ENCODE measurements at places on chromosomes 3 and 15.

DNA sequence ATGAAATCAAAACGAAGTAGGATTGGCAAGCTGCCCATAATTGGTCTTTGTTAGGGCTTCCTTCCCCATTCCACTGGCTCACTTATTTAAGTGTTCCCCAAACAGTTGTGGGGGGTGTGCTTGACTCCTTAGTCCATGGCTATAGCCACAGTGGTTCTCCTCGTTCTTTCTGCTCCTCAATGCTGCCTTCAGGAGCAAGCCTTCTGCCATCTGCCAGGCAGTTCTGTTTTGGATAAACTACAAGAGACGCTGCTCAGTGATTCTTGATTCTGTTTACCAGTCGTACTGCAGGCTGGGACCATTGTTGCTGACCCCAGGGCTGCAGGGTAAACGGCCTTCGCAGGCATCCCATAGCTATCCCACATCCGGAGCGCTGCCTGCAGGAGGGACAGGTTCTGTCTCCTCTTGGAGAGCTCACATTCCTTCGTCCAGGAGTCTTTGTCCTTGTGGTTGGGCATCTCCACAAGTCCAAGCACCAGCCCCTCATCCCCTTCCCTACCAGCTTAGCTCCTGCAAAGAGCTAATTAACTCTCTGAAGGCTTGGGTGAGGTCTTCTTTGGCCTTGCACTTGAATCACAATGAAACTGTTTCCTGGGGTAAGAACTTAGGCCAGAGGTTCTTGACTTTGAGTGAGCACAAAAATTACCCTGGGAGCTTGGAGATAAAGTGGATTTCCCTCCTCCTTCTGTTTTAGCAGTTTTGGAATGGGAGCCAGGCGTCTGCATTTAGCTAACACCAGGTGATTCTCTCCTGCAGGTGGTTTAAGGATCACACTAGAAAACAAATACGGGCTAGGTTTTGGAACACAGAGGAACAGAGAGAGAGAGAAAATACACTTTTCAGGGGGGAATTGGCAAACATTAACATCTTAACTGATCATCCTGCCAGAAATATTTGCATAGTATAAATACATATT, 114.9 kb downstream of the SV2B start:
- DNase-seq, result no peak

- DNase-seq, result no peak
Observed at GRCh38 chr15:46034755-46035154, 399.9 kb downstream of the SQOR start.

- no peak for DNase-seq
Observed at GRCh38 chr3:132117642-132118041, 82.8 kb upstream of the CPNE4 start.

DNA sequence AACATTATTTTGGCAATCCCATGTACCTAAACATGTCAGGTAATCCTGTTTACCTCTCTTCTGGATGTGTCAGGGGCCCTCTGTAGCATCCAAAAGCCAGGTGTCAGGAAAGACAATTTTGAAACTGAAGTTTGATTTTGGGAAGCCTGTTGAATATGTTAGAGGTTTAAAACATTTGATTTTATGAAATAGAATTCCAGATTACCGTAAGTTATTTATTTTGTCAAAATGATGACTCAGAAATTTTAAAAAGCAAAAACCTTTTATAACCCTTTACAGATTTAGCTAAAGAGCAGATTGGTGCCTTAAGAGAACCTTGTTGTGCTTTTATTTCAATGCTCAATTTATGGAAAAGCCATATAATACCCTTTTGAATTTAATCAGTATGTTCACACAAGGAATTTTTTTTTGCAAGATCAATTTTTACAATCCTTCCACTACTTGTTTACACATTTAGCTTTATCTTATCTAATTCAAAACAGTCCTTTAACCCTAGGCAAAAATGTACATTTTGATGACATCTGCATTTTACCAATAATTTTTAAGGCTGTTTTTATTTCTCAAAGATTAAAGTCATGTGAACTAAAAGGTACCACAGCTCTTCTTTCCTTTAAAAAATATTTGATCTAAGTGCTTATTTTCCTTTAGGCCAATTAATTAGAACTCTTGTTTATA, 10.0 kb downstream of the KIF15 start:
- no peak for DNase-seq

DNA sequence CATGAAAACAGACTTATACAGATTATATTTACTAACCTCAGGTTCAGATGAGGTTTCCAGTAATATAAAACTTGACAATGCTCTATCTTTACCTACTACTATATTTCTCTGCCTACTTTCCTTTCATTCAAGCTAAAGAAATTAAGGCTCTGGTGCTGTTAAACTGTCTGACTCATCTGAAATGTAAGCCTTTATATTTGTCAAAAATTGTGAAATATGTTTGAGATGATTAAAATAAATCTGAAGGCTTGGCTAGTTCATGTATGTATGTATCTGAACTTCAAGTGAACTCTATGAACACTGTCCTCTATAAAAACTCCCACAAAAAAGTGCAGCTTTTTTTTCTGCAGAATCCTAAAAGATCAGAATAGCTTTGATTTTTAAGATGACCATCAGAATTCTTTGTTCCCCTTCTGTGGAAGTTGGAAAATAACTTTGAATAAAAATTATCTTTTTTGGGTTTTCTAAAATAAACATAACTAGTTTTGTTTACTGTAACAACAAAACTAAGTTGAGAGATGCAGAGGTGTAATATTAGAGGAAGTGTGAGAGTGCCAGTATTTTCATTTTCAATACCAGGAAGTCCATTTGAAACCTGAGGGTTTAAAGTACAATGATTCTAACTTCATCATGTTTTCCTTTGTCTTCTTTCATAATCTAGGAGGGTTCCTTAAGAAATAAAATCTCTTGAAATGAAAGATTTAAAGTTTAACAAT, 42.2 kb downstream of the ILDR1 start:
- no peak for DNase-seq

DNA sequence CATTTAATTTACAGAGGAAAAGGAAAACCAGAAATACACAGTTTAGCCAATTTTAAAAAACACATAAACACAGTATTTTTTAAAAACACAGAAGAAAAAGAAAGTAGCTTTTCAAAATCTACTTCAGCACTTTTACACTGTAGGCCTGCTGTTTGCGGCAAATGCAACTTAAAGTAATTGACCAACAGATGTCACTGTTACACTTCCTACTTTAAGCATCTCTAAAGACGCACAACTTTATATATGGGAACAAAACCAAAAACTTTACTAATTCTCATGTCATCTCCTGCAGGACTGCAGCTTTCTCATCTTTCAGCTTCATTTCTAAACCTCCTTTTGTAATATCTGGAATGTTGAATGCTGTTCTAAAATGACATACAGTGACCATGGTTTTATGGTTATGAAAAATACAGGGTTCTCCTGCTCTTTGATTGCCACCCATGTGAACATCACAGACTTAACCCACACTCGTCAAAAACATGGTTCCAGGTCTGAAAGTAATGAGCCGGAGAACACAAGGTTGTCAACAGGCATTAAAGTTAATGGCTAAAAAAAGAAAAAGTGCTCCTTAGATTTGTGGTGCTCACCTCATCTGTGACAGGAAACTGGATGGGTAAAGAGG, 107.9 kb downstream of the FMN1 start:
- DNase-seq, result no peak

DNA sequence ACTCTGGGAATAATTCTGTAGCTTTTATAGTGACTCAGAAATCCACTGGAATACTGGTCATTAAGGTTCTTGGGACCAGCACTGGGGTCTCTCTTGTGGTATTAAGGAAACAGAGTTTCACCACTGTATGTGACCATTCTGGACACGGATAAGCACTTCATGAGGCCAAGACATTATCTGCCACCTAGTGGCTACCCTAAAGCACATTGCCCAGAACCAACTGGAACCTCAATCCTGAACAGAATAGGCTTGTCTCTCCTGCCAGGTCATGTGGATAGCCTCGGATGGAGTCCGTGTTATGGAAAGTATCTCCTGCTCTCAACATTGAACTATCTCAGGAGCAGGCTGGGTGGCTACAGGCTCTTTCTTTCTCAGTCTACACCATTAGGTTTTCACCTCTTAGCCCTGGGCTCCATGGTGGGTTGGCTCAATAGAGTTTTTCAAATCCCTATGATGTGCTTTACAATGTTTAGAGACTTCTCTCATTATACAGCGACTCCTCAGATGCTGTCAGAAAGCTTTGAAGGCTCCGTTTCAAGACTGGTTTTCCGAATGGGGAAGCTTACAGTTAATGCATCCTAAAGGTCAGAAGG, 167.6 kb upstream of the ST8SIA2 start:
- DNase-seq, result no peak

DNA sequence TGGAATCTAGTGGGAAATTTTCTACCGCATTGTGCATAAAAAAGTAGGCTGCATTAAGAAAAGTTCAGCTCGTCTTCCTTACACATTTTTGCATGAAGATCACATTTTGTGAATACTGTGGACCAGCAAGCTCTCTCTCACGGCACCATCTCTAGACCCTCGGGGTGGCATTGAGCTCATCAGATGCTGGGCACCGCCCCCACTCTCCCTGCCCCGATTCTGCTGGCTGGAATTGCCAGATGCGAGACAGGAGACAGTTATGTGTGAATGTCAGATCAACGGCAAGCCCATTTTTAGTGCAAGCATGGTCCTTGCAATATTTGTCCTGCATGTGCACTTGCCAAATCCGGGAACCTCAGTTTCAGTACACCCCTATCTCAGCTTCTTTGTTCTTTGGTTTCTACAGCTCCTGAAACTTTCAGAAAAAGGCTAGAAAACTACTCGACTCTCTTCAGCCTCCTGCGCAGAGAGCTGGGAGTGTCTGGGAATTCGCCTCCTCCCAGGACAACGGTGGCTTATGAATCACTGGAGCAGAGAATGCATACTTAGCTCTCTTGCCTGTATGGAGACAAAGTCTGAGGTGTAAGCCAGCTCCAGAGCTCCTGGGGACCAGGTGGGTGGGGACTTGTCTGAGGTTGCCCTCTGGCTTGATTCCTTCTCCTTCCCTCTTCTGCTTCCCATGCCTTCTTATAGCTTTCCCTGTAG, 285.2 kb upstream of the ATP10A start:
- no peak for DNase-seq

GRCh38 chr3:1855841-1856240, 242.8 kb upstream of the CNTN4 start:
- no peak for DNase-seq

GRCh38 chr3:172104471-172105072, 65.2 kb downstream of the FNDC3B start:
- no peak for DNase-seq

DNA sequence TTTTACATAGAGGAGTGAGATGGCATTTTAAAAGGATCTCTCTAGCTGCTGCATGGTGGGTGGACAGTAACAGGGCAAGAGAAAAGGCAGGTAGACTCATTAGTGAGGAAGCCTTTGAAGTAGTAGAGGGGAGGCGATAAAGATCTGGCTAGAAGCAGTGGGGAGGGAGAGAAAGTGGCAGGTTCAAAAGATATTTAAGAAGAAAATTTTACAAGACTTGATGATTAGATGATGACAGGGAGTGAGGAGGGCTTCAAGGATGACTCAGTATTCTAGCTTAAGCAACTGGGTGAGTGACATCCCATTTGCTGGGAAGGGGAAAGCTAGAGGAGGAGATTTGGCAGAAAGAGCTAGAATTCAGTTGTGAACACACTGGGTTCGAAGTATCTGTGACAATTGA, 3.8 kb upstream of the BRPF1 start:
- DNase-seq, result no peak

- no peak for DNase-seq
Observed at GRCh38 chr15:32707436-32707835, 10.4 kb upstream of the GREM1 start.

DNA sequence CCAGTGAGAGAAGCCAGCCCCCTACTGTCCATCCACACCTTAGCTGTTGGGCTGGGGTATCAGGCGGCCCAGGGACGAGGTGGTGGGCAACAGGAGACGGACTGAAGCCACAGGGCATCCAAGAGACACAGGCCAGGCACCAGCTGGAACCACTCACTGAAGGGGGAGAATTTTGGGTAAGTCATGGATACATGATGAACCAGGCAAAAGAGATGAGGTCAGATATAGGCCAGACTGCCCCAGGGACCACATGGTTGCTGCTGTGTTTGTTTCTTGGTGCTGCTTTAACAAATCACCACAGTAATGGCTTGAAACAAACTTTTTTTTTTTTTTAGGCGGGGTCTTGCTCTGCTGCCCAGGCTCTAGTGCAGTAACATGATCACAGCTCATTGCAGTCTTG, 66.4 kb downstream of the SEMA5B start:
- no peak for DNase-seq

- DNase-seq, result no peak
Observed at GRCh38 chr15:79496838-79497237, 64.7 kb downstream of the MINAR1 start.

DNA sequence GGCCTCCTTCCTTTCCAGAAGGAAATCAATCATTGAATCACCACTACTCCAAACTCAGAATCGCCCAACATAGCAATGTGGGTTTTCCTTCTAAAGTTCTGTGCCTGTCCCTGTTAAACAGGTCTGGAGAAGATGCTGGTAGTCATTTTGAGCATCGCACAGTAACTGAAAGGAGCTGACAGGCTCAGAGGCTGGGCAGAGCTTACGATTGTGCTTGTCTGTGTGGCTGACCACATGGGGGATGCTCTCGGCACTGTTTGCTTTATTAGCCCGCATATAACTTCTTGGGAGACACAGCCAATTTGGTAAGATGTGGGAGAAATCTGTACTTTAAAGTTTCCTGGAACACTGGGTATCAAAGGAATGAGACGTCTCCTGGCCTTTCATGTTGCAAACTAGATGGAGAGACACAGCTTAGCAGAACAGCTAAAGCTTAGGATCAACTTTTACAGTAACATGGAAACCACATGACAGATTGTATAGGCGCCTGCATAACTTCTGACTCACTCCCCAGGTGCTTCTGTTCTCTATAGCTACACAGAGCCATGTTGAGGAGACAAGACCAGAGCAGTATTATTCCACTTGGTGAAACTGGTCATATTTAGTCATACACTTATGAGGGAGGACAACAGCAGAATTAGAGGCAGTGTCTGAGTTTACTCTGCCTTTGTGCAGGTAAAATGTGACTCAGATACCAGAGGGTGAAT, 374.1 kb downstream of the RORA start:
- DNase-seq, result no peak

DNA sequence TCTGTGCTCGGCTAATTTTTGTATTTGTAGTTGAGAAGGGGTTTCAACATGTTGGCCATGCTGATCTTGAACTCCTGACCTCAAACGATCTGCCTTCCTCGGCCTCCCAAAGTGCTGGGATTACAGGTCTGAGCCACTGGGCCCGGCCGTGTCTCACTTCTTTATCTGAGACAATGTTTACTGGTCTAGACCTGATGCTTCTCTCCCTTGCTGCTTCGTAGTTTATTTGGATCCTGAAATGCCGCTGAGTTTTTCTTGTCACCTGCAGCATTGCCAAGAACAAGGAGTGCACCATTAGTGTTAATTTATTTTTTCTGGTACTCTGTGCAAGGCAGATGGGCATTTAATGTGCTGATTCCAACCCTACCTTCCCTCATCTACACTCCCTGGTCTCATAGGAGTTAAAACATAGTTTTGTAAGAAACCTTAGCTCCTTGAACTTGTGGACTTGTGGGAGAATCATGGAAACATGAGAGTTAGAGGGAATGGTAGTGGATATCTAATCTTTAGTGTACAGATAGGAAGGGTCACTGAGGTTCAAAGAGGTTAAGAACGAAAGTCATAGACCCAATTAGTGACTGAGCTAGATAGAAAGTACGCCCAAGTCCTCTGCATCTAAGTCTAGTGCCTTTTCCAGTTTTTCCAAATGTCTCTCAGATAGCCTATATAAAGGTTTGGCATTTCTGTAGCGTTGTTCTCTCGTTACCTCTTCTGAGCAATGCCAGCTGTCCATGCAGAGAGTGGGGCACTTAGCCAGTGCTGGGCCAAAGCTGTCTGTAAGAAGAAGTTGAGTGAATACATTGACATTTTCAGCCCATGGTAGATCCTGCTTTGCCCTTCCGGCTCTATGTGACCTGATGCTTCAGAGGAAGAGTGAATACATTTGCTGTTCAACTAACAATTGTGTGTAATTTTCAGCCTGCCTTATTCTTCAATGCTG, 244.1 kb downstream of the LPP start:
- no peak for DNase-seq
